Airway epithelial cell (primary cell): ENCODE measurements at places on chromosomes 2 and 18. TPM values are rescaled to one million over a fixed set of nuclear protein-coding genes. Genes with fewer than 3 reads are reported as not detected.

TXNL1 gene
- 49.9 and 51.0 TPM in 2 replicates for total RNA-seq

ALPG gene
- not detected in 2 replicates for total RNA-seq

IL18R1 gene
- 0.84 and 1.2 TPM in 2 replicates for total RNA-seq

STK36 gene
- 5.3 and 9.9 TPM in 2 replicates for total RNA-seq

SNED1 gene
- total RNA-seq, result 0.05 and 0.14 TPM in 2 replicates

CRYGC gene
- not detected in 2 replicates for total RNA-seq

COBLL1 gene
- 14.6 and 18.0 TPM in 2 replicates for total RNA-seq

MAL gene
- 6.1 and 8.5 TPM in 2 replicates for total RNA-seq
